Transverse colon (tissue), 4 donors: ENCODE measurements at places on chromosomes 16 and 17.
A peak's percentile ranks its signal among the peaks of the same experiment; 100 is the strongest.

DNA sequence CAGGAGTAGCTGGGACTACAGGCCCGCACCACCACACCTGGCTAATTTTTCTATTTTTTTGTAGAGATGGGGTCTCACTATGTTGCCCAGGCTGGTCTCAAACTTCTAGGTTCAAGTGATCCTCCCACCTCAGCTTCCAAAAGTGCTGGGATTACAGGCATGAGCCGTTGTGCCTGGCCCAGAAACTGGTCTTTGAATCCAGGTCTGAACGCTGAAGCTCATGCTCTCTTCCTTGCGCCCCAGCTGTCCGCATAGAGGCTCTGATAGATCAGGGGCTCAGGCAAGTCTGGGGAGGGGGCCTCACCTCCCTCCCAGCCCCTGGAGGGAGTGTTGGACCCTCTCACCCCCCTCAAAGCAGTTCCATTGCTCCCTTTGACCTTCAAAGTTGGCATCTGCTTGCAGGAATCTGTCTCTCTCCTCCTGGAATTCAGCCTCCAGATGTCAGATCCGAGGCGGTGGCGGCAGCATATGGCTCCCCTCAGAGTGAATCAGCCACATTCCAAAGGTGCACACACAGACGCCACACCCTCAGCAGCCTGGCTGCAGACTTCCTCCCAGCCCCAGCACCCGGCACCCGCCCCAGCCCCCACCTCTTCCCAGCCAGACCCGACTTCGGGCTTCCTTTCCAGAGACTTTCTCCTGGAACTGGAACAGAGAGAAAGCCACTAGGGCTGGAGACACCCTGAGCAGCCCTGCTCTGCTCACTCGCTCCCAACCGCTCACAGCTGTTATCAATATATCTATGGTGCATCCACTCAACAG, 16.9 kb upstream of the GLIS2 start:
- peak; percentile 88 for DNase-seq

DNA sequence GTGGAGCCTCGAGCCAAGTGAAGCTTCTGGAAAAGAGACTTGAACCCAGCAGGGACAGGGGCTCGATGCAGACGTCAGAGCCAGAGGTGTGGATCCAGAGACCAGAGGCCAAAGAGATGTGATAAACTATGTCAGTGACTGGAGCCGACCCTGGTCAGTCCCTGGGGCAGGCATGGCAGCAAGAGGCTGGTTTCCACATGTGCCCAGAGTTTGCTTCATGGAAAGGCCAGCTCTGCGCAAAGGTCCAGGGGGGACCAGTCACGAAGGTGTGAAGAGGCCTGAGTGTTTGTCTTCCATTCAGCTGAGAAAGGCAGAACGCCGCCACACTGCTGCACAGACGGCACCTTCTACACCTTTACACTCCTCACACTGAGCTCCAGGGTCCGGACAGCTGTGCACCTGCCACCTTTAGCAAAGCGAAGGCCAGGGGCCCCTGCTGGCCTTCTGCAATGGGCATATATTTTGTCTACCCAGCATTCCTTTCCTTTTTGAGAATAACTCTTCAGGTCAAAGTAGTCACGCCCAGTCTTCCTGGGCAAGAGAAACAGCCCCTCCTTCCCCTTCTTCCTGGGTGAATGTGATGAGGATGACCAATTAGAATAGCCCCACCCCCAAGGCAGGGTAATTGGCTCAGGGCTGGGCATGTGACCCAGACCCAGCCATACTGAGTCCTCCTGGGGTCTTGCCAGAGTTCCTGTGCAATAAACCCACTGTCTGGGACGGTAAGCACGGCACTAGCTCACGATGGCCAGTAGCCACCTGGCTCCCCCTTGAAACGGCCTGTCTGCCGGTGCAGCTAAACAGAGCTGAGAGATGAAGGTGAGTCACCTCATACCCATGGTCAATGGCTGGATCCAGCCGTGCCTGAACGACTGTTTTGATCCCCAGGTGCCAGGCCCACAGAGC, 2.3 kb upstream of the RPH3AL start:
- DNase-seq: no peak

DNA sequence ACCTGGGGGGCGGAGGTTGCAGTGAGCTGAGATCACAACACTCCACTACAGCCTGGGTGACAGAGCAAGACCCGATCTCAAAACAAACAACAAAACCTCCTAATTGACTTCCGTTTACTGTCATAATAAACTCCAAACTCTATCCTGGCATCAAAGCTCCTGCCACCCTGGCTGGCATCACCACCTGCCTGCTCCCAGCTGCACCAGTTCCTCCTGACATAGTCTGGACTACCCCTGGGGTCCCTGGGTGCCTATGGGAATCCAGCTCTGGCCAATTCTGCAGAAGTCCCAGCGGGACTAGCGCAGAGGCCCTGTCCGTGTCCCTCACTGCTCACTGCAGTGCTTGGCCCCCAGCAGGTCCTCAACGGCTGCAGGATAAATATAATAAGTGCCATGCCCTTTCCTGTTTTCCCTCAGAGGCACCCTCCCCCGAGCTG, 723 bp downstream of the NTHL1 start:
- no peak for DNase-seq

GRCh38 chr17:72591289-72592241, 470.7 kb downstream of the SOX9 start:
- no peak for DNase-seq

GRCh38 chr16:77480681-77481315, 46.0 kb upstream of the ADAMTS18 start:
- DNase-seq: no peak

DNA sequence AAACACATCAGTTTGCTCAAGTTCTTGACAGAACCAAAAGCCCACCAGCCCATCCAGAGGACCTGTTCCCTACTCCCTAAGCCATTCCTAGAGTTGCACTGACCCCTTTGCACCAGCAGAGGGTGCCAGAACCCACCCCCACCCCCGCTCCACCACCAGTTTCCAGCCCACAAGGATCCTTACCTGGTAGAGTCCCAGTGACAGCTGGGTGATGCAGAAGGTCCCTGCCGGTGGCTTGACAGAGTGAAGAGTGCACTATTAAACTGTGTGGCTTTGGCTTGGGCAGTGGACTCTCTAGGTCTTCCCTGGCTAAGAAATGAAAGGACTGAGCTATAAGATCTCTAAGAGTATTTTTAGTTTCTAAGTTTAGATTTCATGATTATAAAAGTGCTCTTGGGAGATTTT, 73.3 kb upstream of the MTMR4 start:
- DNase-seq: peak; percentile 54

- DNase-seq: no peak
Measured at GRCh38 chr16:26838931-26839330, 227.8 kb upstream of the C16orf82 start.

- DNase-seq: peak; percentile 64
Measured at GRCh38 chr17:41666237-41666641, 22.4 kb upstream of the EIF1 start.

GRCh38 chr17:73466704-73467433, 155.1 kb upstream of the CDC42EP4 start:
- no peak for DNase-seq

DNA sequence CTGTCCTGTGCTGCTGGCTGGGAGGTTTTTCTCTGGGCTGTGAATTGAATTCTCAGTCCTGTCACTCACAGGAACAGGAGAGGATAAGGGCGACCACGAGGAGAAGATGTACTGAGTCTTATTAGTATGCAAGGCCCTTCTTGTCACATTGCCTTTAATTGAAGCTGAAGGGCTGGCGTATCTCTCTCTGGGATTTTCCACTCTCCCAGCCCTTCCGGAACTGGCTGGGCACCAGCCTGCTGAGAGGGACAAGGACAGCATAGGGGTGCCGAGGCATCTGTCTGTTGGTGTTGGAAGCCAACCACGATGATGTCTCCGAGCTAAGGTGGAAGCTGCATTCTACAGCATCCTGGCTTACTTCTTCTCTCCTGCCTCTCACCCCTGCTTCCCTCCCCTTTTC, 33.2 kb downstream of the GPRC5B start:
- no peak for DNase-seq

DNA sequence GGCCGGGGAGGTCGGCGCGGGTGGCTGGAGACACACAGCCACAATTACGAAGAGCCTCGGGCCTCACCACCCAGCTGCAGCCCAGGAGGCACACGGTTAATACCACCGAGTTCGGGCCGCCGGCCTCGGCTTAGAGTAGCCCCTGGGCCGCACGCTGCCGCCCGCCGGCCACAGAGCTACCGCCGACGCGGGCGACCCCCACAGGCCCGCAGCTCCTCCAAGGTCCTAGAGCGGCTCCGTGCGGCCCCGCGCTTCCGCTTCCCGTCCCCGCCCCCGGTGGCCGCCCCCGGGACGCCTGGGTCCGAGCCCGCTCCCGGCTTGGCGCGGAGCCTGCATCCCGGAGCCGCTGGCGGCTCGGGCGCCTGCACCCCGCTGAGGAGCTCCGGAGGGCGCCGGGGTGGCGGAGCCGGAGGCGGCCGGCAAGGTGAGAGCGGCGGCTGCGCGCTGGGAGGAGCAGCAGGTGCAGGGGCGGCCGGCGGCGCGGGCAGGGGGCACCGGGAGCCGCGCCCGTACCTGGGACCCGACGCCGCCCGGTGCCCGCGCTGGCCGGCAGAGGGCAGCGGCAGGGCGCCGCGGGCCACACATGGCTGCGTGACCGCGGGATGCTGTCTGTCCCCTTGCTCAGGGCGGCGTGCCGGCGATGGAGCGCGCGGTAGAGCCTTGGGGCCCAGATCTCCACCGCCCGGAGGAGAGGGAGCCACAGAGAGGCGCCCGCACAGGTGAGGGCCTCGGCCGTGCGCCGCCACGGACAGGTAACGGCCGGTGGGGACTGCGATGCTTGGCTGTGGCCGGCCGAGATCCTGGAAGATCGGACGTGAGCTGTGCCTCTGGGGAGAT, at the start of gene ZNF48:
ZNF48 (plus strand) TSS at position 266 of the 837 bp plus-strand sequence; CDS start at position 641, 375 bp downstream.
- DNase-seq: peak; percentile 89

GRCh38 chr16:86027373-86028126, 128.6 kb downstream of the IRF8 start:
- DNase-seq: peak; percentile 53

DNA sequence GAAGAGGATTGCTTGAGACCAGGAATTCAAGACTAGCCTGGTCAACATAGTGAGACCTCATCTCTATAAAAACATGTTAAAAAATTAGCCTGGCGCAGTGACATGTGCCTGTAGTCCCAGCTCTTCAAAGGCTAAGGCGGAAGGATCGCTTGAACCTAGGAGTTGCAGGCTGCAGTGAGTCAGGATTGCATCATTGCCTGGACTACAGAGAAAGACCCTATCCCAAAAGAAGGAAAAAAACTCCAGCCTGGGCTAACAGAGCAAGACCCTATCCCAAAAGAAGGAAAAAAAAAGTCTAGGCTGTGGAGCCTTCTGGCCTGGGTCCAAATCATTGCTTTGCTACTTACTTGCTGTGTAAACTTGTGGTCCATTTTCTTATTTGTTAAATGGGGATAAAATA, 4.9 kb downstream of the CCP110 start:
- DNase-seq: no peak

GRCh38 chr17:76197911-76198310, 42.4 kb downstream of the RNF157 start:
- no peak for DNase-seq

GRCh38 chr17:44830359-44831288, 537 bp upstream of the GJC1 start:
- DNase-seq: peak; percentile 10

- DNase-seq: peak; percentile 99
Measured at GRCh38 chr16:31073970-31074813, at the start of the genes ZNF646 and ZNF668. Gene ZNF646, plus strand, starts transcription at chr16:31074422. Its CDS starts 1,903 bp downstream, at chr16:31076325. Gene ZNF668, minus strand, starts transcription at chr16:31074240. Its CDS starts 9,781 bp downstream, at chr16:31064459.

- no peak for DNase-seq
Measured at GRCh38 chr16:84095466-84095865, 21.3 kb downstream of the MBTPS1 start.

GRCh38 chr16:80997139-80997798, 9.4 kb downstream of the CMC2 start:
- no peak for DNase-seq

GRCh38 chr17:18218756-18219415, 6.5 kb upstream of the LLGL1 start:
- no peak for DNase-seq

- peak; percentile 96 for DNase-seq
Measured at GRCh38 chr17:51259564-51260236, at the start of gene MBTD1. Gene MBTD1, minus strand, starts transcription at chr17:51260049. Its CDS starts 34,888 bp downstream, at chr17:51225161.

DNA sequence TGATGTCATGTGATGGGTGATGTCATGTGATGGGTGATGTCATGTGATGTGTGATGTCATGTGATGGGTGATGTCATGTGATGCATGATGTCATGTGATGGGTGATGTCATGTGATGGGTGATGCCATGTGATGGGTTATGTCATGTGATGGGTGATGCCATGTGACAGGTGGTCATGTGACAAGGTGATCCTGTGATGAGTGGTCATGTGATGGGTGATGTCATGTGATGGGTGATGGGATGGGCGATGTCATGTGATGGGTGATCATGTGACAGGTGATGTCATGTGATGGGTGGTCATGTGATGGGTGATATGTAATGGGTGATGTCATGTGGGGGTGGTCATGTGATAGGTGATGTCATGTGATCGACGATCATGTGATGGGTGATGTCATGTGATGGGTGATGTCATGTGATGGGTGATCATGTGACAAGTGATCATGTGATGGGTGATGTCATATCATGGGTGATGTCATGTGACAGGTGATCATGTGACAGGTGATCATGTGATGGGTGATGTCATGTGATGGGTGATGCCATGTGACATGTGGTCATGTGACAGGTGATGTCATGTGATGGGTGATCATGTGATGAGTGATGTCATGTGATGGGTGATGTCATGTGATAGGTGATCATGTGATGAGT, 17.2 kb downstream of the CD300LB start:
- no peak for DNase-seq

- no peak for DNase-seq
Measured at GRCh38 chr16:17641990-17642389, 171.2 kb upstream of the XYLT1 start.

DNA sequence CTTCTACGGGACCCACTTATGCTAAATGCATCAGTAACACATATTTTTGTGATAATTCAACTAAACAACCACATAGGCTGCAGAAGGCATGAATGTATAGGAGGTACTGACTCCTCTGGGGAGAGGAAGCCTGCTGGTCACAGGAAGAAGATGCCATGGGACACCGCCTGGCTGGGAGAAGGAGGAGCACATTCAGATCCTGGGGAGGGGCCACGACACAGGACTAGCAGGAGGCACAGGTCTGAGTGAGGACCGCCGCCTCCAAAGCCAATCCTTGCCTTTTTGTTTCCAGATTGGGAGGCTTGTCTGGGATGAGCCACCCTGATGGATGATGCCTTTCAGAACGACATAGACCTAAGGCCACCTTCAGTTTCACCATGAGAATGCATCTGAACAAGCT, 34.6 kb downstream of the MBTPS1 start:
- no peak for DNase-seq

DNA sequence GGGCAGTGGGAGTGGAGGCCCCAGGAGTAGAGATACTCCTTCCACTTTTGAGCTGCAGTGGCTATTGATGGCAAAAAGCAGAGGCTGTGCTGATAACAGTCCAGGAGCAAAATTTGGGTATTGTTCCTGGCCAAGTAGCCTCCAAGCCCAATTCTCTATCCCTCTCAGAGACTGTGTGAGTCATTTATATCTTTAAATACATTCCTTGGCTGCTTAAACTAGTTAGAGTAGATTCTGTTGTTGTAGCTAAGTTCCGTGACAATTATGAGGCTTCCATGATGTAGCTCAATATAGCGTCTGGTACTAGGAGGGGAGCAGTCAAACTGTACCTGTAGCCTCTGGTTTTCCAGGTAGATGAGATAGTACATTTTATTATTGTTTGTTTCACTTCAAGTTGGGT, 19.9 kb upstream of the UBE2G1 start:
- DNase-seq: no peak

GRCh38 chr16:56669005-56669839, at the start of gene MT1H:
Gene MT1H, plus strand, starts transcription at chr16:56669814. Its CDS starts 71 bp downstream, at chr16:56669885.
- peak; percentile 32 for DNase-seq

- no peak for DNase-seq
Measured at GRCh38 chr17:45653616-45654015, 130.5 kb upstream of the CRHR1 start.
